Eye (tissue), 1 donor: ENCODE measurements at places on chromosomes 6 and 20.
A peak's percentile ranks its signal among the peaks of the same experiment; 100 is the strongest.

- no peak for DNase-seq
Observed at GRCh38 chr6:163404825-163405265, 9.7 kb upstream of the QKI start.

DNA sequence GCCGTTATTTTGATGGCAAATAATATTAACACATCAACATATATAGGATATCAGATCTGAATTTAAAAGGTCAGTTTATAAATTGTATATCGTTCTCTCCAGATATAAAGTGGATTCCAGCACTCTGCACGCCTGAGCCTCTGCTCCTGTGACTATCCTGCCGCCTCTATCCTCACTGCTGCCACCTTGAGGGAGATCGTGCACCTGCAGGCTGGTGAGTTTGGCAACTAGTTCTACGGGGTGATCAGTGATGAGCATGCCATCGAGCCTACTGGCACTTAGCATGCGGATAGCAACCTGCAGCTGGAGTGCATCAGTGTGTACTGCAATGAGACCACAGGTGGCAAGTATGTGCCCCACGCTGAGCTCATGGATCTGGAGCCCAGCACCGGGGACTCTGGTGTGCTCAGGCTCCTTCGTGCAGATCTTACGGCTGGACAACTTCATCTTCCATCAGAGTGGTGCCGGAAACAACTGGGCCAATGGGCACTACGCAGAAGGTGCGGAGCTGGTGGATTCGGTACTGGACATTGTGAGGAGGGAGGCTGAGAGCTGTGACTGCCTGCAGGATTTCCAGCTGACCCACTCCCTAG is 84.9 kb downstream of the FBXO5 start:
- peak; percentile 75 for DNase-seq

GRCh38 chr6:31270788-31271640 is 878 bp downstream of the HLA-C start:
- DNase-seq: peak; percentile 58

DNA sequence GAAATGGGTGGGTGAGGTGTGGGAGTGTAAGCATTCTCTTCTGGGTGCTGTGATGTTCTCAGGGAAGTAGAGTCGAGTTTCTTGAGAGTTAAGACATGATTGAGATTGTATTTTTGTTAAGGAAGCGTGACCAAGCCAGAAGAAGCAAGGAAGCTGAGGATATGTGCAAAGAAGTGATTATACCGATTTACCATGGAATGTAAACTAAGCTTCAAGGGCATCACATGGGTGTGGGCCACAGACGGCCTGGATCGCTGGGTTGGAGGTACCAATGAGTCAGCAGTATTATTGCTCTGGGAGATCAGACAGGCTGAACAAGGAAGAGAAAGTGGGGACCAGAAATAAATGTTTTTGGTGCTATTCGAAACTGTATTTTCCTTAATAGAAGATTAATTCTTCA is 184.1 kb upstream of the GMDS start:
- no peak for DNase-seq

GRCh38 chr6:27213544-27214125 is 33.9 kb upstream of the PRSS16 start:
- peak; percentile 21 for DNase-seq

DNA sequence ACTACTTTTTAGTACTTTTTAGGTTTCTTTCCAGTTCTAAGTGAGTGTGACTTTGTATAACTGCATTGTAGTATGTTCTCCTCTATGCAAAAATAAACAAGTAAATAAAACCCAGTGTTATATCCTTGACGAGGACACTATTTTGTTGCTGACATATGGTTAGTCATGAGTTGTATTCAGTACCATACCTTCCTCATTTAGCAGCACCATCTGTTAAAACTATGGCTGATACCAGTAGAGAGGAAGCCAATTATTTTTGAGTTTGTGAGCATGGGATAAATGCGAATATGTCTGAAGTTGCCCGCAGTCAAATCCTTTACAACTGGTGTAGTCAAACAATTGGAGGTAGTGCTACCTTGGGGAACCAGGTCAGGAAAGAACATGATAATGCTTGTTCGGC is 74.1 kb downstream of the CDKAL1 start:
- no peak for DNase-seq

- no peak for DNase-seq
Observed at GRCh38 chr6:157527471-157527907, 146.5 kb downstream of the ZDHHC14 start.

- no peak for DNase-seq
Observed at GRCh38 chr20:47008842-47009518, 114.3 kb downstream of the EYA2 start.

DNA sequence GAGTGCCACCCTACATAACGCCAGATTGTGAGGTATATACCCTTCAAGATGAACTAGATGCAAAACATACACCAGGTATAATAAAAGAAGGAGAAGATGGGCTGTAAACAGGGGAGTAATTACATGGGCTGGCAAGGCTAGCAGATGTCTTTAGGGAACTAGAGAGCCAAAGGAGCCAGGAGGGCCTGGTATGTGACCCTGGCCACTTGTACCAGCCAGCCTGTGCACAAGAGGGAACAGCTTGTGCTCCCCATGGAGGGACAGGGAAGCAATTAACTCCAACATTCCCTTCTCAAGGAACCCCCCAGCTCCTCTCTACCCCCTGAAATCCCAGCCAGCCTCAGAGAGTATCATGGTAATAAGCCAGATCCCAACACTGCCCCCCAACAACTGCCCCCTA is 139.9 kb downstream of the HIVEP2 start:
- DNase-seq: no peak

- DNase-seq: no peak
Observed at GRCh38 chr6:4727671-4728435, 48.4 kb upstream of the CDYL start.

GRCh38 chr6:6626187-6626586 is 37.7 kb downstream of the LY86 start:
- DNase-seq: no peak
